ENCODE measurements at places on chromosomes 11 and 22. TPM values are rescaled to one million over a fixed set of nuclear protein-coding genes. Genes with fewer than 3 reads are reported as not detected.

Gene POTEH
- total RNA-seq: not detected

Gene GGTLC2
- not detected for total RNA-seq

Gene SCUBE1
- 0.24 TPM for total RNA-seq

Gene LDHAL6A
- not detected for total RNA-seq

Gene LTO1
- total RNA-seq: 7.3 TPM

Gene PANX3
- total RNA-seq: not detected

Gene THY1
- total RNA-seq: 1.5 TPM

Gene GLYAT
- 0.22 TPM for total RNA-seq

Gene SLCO2B1
- total RNA-seq: 28.2 TPM

Gene FAM227A
- total RNA-seq: 0.43 TPM

Gene TEX54
- not detected for total RNA-seq

Gene C11orf91
- not detected for total RNA-seq

Gene PIWIL4
- 0.78 TPM for total RNA-seq

Gene LIF
- 0.54 TPM for total RNA-seq

Gene ALX4
- 0.03 TPM for total RNA-seq

Gene ACRV1
- total RNA-seq: not detected

Gene PDGFB
- total RNA-seq: 16.2 TPM

Gene TOB2
- 62.6 TPM for total RNA-seq

Gene RAB39A
- total RNA-seq: 0.51 TPM

Gene CRYBB1
- 0.65 TPM for total RNA-seq

Gene MEI1
- not detected for total RNA-seq

Gene TTC28
- total RNA-seq: 12.2 TPM

Gene OR8G5
- not detected for total RNA-seq

Gene TSGA10IP
- not detected for total RNA-seq

Gene SHISA8
- total RNA-seq: 6.4 TPM

Gene RAB3IL1
- 10.8 TPM for total RNA-seq

Gene MUC5B
- not detected for total RNA-seq

Gene OR51B4
- not detected for total RNA-seq

Data from Right ventricle myocardium superior (tissue), 1 donor.